Activated CD4-positive, alpha-beta T cell treated with anti-CD3 and anti-CD28 coated beads, Interleukin-2, amount 10 ng/mL, durations not matched to agents 7 days and 5 days (primary cell): ENCODE measurements at places on chromosomes 6 and 20.

DNA sequence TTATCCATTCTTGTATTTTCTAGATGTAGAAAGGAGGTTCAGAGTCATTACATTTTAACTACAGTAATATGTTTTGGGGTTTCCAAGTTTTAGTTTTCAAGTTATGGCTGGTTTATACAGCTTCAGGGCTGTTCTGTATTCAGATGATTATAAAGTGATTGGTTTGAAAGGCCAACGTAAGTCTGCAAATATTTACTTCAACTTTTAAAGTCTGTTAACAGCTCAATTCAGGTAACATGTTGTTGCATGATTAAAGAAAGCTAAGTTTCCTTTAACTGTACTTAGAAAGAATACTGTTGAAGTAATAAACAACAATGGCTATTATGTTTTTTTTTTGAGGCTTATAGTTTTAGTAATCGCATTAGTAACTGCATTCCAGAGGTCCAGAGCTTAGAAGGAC, 22.8 kb upstream of the GCLC start:
- no peak for DNase-seq

GRCh38 chr20:20010639-20011500, 6.3 kb upstream of the NAA20 start:
- no peak for DNase-seq

GRCh38 chr6:85078058-85078457, 313.7 kb upstream of the TBX18 start:
- DNase-seq, result no peak

DNA sequence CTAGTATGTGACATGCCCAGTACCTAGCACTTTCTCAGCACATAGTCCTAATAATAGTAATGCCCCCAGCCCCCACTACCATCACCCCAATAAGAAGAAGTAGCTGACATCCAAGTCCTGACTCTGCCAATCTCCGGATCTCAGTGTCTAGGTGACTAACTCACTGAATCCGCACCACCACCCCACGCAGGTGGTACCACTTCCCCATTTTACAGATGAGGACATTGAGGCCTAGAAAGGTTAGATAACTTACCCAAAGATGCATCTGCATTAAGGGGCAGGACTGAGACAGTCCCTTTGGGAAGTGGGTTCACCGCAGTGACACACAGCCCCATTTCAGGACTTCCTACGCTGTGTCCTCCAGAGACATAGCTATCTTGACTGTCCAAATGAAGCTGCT, 241.2 kb downstream of the TFAP2C start:
- no peak for DNase-seq
